A549 treated with AZD2906 at 1 μM for 4 hours (cell line): ENCODE measurements at places on chromosomes 2 and 18. TPM values are rescaled to one million over a fixed set of nuclear protein-coding genes. Genes with fewer than 3 reads are reported as not detected.

Gene LRATD1
- total RNA-seq = 0.09 to 0.17 TPM (median 0.14 TPM) in 5 replicates

Gene NT5C1B
- not detected in 5 replicates for total RNA-seq

Gene CRYGD
- total RNA-seq = not detected in 5 replicates

Gene NGEF
- total RNA-seq = 13.0 to 16.8 TPM (median 15.5 TPM) in 5 replicates

Gene COLEC11
- 0.31 to 0.82 TPM (median 0.53 TPM) in 5 replicates for total RNA-seq

Gene GAREM1
- total RNA-seq = 5.1 to 5.8 TPM (median 5.5 TPM) in 5 replicates

Gene DLGAP1
- total RNA-seq = 0.01 to 0.06 TPM in 2 of 5 replicates, not detected in the others

Gene TRAF3IP1
- total RNA-seq = 9.7 to 15.2 TPM (median 12.7 TPM) in 5 replicates

Gene CELF4
- not detected in 5 replicates for total RNA-seq

Gene ALK
- total RNA-seq = not detected in 5 replicates

Gene CHRNG
- total RNA-seq = not detected in 5 replicates

Gene FOXI3
- total RNA-seq = 0.05 to 0.06 TPM (median 0.05 TPM) in 4 of 5 replicates, not detected in the other

Gene RBM43
- 1.9 to 3.3 TPM (median 3.1 TPM) in 5 replicates for total RNA-seq

Gene ARMC9
- 13.8 to 14.8 TPM (median 14.7 TPM) in 5 replicates for total RNA-seq

Gene KCNG2
- total RNA-seq = 0.06 TPM in 2 of 5 replicates, not detected in the others

Gene RAPGEF4
- 0.16 to 0.35 TPM (median 0.18 TPM) in 5 replicates for total RNA-seq

Gene MOGAT1
- total RNA-seq = not detected in 5 replicates

Gene SCN1A
- total RNA-seq = not detected in 5 replicates

Gene RAB17
- 0.14 to 0.43 TPM (median 0.28 TPM) in 5 replicates for total RNA-seq

Gene HAAO
- not detected in 5 replicates for total RNA-seq

Gene PRSS56
- 0.06 to 0.17 TPM (median 0.09 TPM) in 5 replicates for total RNA-seq

Gene ATOH8
- total RNA-seq = 19.8 to 30.1 TPM (median 27.1 TPM) in 5 replicates

Gene CDKL4
- total RNA-seq = not detected in 5 replicates

Gene KCNE4
- 0.37 to 0.56 TPM (median 0.48 TPM) in 5 replicates for total RNA-seq

Gene TBR1
- 0.01 to 0.20 TPM (median 0.06 TPM) in 4 of 5 replicates, not detected in the other for total RNA-seq

Gene EVX2
- 0.01 TPM in 1 of 5 replicates, not detected in the others for total RNA-seq

Gene SMYD1
- total RNA-seq = 0.01 TPM in 1 of 5 replicates, not detected in the others
